ENCODE measurements at places on chromosomes 2 and 18.

DNA sequence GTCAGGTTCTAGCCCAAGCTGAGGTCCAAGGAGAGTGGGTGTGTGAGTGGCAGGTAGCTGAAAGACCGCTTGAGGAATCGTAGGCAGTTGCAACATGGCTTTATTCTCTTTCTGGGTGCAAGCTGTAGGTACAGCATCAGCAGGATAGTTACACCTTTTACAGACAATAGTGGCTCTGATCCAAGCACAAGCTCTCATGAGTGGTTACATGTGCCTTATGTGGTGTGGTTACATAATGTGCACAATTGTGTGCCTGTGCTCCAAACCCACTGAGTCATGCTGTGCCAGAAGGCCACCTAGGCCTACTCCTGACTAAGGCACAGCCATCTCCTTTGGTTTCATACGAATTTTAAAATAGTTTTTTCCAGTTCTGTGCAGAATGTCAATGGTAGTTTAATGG, 227.6 kb downstream of the SATB2 start:
- no peak for DNase-seq

- no peak for DNase-seq
Measured at GRCh38 chr2:65465857-65466256, 33.5 kb upstream of the SPRED2 start.

DNA sequence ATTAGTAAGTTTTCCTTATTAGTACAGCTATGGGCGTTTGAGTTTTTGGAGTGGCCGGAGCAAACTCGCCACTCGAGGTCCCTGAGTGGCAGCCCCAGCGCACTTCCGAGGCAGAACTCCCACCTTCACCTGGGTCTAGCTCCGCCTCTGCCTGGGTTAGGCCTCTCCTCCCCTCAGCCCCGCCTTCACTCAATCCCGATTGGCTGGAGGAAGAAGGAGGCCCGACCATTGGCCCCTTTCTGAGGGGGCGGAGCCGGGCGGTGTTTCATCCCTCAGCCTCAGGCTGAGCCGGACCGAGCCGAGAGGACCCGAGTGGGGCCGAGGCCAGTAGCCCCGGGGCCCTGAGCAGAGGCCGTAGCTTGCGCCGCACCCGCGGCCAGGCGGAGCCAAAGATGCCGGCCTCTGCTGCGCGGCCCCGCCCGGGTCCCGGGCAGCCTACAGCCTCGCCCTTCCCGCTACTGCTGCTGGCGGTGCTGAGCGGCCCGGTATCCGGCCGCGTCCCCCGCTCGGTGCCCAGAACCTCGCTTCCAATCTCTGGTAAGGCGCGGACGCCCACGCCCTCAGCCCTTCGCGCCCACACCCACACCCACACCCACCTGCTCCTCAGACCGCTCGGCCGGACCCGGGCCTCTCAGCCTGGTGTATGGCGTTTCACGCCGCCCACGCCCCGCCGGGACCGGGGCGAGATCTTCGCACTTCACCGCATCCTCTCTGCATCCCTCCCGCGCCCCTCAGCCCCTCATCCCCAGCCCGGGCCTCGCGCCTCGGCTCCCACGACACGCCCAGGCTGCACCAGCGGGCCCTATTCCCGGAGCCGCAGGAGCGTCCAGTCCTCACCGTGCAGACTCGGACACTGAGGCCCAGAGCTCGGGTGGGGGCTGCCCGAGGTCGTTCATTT, at the start of gene SEMA4F:
TSS of gene SEMA4F (plus strand) at position 263 of the 898 bp plus-strand sequence. CDS start at position 393, 130 bp downstream.
- peak; percentile 77 for DNase-seq

- no peak for DNase-seq
Measured at GRCh38 chr2:195859513-195859912, 202.5 kb downstream of the SLC39A10 start.

DNA sequence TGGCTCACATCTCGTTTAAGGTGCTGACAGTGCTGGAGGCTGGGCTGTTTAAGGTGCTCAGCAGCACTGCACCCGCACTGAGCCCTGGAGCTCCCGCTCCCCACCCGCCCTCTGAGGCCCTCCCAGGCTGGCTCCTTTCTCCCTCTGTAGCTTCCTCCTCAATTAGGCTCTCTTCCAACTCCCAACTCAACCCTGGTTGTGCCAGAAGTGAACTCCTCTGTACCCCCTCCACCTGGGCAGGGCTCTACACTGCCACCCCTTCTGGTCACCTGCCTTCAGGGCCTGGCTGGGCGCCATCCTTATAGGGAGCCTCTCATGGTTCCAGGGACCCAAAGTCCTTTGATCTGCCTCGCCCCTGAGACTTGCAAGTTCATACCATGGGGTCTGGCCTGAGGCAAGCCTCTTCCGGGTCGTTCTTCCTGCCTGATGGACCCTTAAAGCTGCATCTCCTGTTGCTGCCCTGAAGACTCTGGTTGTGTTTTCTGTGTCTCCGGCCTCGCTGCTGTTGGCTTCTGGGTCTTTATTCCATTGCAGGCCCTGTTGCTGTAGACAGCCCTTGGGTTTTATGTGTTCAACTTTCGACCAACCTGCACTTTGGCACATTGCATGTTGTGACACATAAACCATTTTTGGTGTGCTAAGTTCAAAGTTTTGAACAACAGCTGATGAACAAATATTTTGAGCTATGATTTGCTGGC, 199.6 kb downstream of the LDLRAD4 start:
- no peak for DNase-seq

DNA sequence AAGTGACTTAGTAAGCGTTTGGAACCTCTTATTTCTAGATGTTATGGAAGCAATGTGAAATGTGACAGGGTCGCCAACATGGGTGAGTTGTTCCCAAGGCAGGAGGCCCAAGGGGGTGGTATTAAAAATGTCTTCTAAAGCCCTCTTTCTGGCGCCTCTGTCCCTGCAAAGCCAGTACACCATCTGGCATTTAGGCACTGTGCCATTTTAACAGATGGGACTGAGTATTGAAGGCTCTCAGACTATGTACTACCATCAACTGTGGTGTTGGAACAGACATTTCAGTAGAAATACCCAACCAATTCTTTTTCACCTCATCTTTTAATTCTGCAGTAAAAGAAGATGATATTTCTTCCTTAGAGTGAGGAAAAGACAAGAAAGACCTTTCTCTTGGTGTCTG, 384.5 kb upstream of the MMADHC start:
- DNase-seq = no peak

GRCh38 chr2:24730481-24730880, 62.7 kb downstream of the PTRHD1 start:
- DNase-seq = no peak

- DNase-seq = no peak
Measured at GRCh38 chr18:3328532-3328931, 66.6 kb downstream of the MYL12B start.

- no peak for DNase-seq
Measured at GRCh38 chr18:78939734-78940494, 39.7 kb upstream of the SALL3 start.

- no peak for DNase-seq
Measured at GRCh38 chr2:144198116-144198515, 321.8 kb downstream of the ZEB2 start.

DNA sequence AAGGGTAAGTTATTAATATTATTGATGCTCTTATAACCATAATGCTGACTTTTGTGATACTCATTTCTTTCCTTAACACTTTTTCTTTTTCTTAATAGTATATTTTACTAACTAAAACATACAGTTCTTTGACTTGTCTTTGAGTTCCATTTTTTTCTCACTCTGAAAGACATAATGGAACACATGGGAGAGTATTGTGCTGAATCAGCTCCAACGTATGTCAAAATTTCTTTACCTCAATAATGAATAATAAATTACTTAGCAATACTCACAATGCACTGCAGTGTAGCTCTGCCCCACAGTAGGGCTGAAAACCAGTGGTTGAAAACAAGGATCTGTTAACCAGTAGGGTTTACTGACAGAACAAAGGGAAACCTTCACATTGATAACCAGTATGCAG, 40.7 kb downstream of the ACVR1 start:
- DNase-seq = no peak

GRCh38 chr18:53843113-53843760, 381.2 kb downstream of the MBD2 start:
- DNase-seq = no peak

DNA sequence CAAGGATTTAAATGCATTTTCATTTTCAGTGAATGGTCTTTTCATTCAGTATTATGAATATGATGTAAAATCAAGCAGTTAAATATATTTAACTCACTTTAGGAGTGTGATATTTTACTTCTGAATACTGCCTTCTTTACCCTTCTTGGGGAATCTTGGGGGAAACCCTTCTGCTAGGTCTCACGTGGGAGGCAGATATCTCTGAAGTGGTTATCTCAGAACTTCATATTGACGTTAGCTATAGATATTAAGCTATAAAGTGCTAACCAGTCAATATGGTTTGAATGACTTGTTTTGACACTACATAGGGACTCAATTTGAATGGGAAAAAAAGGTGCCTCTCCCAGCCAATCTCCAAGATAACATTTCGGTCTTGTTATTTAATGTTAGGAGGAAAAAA, 9.8 kb downstream of the REL start:
- DNase-seq = no peak

DNA sequence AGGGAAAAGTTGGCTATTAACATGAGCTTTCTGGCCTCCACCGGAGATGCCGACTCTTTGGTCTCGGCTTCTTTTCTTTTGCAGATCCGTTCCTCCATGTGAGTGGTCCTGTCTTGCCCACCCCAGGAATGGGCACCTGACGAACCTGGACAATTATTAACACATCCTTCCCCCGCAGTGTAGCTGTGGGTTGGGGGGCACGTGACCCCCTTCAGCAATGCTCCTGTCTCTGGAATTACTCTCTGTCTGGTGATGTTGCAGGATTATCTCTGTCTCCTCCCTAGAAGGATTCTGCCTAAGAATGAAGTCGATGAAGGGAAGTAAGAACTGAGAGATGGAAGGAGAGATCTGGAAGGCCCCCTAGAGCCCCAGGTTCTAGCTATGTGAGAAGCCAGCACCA, 115.2 kb upstream of the NPAS2 start:
- no peak for DNase-seq

DNA sequence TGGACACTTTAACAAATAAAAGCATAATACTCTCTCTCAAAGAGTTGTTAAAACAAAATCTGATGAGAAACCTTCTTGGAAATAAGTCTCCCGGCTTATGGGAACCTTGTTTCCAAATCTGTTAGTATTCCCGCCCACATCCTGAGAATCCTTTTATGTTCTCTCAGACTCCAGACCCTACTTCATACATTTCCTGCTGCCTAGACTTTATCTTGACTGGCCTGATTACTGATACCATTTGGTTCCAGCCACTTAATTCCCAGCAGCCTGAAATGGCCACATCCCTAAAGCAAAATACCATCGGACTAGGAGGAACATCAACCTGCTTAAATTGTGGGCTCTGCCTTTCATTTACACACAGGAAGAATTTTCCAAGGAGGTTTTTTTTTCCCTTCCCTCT, 79.1 kb upstream of the CYP1B1 start:
- DNase-seq = no peak

DNA sequence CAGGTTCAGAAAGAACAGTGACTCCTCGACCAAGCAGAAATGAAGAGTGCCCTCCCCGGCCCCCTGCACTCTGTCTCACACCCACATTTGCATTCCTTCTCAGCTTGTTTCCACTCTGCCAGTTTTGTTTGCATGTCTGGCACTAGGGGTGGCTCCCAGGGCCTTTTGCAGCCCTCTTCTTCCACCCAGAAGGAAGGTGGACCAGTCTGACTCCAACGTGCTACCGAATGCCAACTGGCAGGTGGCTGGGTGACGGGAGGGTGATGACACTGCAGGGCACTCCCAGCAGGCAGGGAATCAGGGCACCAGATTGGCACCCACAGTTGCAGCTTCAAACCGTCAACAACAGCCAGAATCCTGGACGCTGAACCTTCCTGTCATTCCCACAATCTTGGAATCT, 371.1 kb downstream of the TXNL1 start:
- DNase-seq = no peak

GRCh38 chr2:238853721-238854120, 5.8 kb downstream of the TWIST2 start:
- DNase-seq = no peak

GRCh38 chr2:96185516-96185915, 23.1 kb downstream of the STARD7 start:
- no peak for DNase-seq

DNA sequence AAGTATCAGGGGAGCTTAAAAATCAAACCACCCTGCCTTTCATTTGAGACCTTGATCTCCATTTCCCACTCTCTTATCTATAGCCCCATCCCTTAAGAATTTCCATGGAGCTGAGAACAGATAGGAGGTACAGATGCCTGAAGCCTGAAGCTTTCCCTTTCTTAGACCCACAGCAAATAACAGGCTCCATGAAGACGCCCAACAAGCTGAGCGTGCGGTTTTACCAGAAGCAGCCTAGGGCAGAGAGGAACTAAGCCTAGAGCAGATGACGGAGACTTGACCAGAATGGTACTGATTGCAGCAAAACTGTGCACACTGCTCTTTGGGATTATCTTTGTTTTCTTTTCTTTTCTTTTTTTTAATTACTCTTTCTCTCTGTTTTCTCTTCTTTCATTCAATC, 1.7 kb upstream of the ERBB4 start:
- DNase-seq = no peak

- DNase-seq = no peak
Measured at GRCh38 chr2:24819442-24820174, 26.4 kb downstream of the CENPO start.

DNA sequence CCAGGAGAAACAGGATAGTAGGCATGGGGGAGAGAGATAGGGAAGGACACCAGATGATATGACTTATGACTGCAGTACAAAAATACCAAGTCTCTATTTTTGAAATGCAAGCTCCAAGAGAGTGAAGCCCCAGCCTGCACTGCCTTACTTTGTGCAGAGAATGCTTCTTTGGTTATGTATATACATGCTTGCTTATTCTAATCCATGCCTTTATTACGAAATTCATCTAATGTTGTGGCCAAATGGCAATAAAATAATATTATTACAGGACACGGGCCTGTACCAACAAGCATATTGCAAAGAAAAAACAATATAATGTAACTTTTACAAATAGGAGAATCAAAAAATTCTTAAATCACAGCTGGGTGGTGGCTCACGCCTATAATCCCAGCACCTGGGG, 110.8 kb downstream of the BCL11A start:
- DNase-seq = no peak

GRCh38 chr18:28637897-28638296, 461.0 kb upstream of the CDH2 start:
- DNase-seq = no peak

- DNase-seq = no peak
Measured at GRCh38 chr2:217150236-217150635, 290.4 kb upstream of the TNP1 start.

- no peak for DNase-seq
Measured at GRCh38 chr2:218567797-218568189, 358 bp downstream of the USP37 start.

GRCh38 chr18:60329131-60329530, 43.4 kb downstream of the MC4R start:
- no peak for DNase-seq
